GM12864 (cell line): ENCODE measurements at places on chromosomes 13 and 19.

- no peak for DNase-seq
Measured at GRCh38 chr13:113939129-113939943, 34.5 kb downstream of the C13orf46 start.

- DNase-seq, result no peak
Measured at GRCh38 chr13:82062772-82063171, 1721.8 kb upstream of the SPRY2 start.

DNA sequence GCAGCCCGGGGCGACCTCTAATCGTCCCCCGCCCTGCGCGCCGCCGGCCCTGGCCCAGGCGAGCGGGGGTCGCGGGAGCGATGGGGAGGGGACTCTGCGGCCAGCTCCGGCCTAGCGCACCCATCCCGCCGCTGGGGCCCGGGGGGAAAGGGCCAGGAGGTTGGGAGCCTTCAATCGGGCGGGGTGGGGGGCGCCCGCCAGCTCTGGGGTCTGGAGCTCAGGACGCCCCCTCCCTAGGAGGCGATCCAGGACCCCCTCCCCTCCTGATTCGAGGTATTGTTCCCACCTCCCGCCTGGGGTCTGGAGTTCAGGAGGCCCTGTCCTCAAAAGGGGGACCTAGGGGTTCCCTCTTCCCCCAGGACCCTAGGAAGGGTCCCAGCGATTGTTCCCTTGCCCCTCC lies 430 bp downstream of the ZNF358 start:
- DNase-seq, result no peak

GRCh38 chr13:20442375-20442774 lies 83.3 kb downstream of the CRYL1 start:
- DNase-seq, result no peak

DNA sequence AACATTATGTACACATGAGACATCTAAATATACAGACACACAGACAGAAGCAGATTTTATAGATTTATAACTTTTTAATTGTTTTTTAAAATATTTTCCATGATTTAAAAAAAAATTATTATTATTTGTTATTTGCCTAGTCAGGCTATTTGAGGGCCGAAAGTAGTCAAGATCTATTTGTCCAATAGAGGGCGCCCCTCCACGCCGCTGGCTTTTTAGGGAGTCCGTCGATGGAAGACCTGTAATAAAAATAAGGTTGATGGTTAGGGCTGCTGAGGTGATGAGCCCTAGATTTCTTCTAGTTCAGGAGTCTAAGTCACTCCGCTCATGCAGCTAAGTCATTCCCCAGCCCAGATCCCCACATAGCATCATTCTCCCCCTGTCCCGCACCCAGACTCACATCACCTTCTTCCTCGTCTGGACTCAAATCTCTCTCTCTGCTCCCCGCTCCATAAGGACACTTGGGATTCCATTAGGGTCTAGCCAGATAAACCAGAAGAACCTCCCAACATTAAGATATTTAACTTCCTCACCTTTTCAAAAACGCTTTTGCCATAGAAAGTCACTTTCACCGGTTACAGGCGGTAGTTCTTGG lies 33.9 kb upstream of the CEACAM21 start:
- no peak for DNase-seq

GRCh38 chr13:39821977-39822376 lies 166.5 kb downstream of the COG6 start:
- no peak for DNase-seq

- no peak for DNase-seq
Measured at GRCh38 chr19:51783372-51783771, 11.6 kb upstream of the FPR3 start.

DNA sequence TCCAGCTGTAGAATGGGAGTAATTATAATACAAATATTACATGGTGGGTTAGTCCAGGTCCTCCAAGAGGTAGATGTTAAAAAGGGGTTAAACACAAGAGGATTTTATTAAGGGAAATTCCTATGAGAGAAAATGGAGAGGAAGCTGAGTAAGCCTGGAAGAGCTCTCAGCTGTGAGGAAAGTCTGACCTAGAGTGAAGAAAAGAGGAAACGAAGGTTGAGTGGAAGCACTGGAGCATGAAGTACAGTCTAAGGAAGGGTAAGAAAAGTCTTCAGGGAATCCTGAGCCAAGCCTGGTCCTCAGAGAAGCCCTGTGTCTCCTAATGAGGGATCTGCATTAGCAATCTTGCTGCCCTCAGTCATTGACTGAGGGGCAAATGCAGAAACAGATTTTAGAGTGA lies 506.2 kb downstream of the GPC5 start:
- no peak for DNase-seq

GRCh38 chr19:38836159-38836982 lies 4.8 kb upstream of the ECH1 start:
- no peak for DNase-seq

- DNase-seq, result no peak
Measured at GRCh38 chr13:24196593-24197197, 36.2 kb downstream of the SPATA13 start.

GRCh38 chr19:10797541-10798256 lies 38.3 kb downstream of the TMED1 start:
- DNase-seq, result peak; percentile 41

GRCh38 chr13:79447741-79448140 lies 33.2 kb upstream of the NDFIP2 start:
- no peak for DNase-seq

GRCh38 chr19:32649751-32650150 lies 25.2 kb downstream of the ANKRD27 start:
- no peak for DNase-seq

GRCh38 chr19:4502282-4503131 lies 15.8 kb downstream of the PLIN4 start:
- no peak for DNase-seq
